ENCODE measurements at places on chromosomes 16 and 17.

DNA sequence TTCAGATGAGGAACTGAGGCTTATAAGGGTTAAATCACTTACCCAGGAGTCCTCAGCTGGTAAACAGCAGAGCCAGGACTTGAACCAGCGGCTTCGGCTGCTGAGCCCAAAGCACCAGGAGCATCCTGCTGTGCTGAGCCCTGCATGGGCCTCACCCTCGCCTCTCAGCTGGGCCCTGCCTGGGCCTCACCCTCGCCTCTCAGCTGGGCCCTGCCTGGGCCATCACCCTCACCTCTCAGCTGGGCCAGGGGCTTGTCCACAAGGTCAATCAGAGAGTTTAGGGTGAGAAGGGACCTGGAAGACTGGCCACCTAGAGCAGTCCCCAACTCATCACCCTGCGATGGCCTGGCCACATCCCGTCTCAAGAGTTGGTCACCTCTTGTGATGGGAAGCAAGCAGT lies 4.2 kb downstream of the STAC2 start:
- DNase-seq: no peak

- DNase-seq: peak; percentile 98
These were observed 3.4 kb downstream of the MAP2K3 start for GRCh38 chr17:21287703-21288449.

- peak; percentile 16 for DNase-seq
These were observed 4.2 kb upstream of the FBXL16 start for GRCh38 chr16:709566-710499.

GRCh38 chr17:76238847-76239537 lies 1.3 kb downstream of the RNF157 start:
- no peak for DNase-seq

GRCh38 chr17:64148699-64149098 lies 18.8 kb upstream of the ERN1 start:
- DNase-seq: peak; percentile 60

DNA sequence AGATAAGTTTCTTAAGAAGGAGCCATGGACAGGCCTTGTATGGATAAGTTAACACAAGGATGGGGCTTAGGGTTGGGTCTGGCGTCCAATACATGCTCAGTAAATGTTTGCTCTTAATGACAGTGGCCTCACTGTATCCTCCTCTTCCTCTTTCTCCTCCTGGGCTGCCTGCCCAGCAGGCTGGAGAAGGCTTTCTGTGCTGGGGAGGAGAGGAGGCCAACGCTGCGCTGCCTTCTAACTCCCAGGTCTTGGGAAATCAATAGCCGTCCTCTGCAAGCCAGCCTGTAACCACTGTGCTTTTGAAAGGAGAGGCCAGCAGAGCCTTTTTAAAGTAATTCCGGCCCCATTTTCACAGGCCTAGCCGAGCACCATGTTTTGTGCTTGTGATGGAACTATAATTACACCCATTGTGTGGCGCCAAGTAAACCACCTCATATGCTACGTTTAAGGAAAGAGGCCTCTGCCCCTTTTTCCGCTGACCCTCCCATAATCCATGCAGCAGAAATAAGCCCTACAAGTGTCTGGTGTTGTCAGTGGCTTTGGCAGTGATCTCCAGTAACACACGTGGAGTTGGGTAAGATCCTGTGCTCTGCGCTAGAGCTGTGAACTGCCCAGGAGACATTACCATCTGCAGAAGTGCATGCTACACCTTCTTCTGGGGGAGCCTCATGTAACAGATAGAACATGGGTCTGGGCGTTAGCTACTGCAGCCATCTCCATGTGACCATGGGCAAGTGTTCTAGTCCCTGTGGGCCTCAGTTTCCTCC lies 368.2 kb downstream of the SNX29 start:
- DNase-seq: peak; percentile 64

DNA sequence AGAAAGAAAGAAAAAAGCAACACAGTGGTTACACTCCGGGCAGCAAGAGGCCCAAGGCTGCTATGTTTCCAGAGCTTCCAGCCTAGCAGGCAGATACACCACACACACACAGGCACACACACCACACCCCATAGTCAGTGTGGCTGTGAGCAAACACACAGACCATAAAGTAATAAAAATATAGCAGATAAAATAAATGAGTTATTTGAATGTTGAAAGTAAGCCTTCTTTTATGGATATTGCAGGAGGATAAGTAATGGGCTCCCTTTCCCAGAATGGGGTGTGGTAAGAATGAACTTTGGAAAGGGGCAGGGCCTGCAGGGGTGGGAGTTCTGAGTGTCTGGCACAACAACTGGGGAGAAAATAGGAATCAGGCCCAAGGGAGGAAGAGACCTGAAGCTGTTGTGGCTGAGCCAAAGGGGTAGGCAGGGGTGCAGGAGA lies 4.8 kb upstream of the CDK5RAP3 start:
- no peak for DNase-seq

- DNase-seq: no peak
These were observed 21.1 kb downstream of the CMC2 start for GRCh38 chr16:80985611-80986010.

DNA sequence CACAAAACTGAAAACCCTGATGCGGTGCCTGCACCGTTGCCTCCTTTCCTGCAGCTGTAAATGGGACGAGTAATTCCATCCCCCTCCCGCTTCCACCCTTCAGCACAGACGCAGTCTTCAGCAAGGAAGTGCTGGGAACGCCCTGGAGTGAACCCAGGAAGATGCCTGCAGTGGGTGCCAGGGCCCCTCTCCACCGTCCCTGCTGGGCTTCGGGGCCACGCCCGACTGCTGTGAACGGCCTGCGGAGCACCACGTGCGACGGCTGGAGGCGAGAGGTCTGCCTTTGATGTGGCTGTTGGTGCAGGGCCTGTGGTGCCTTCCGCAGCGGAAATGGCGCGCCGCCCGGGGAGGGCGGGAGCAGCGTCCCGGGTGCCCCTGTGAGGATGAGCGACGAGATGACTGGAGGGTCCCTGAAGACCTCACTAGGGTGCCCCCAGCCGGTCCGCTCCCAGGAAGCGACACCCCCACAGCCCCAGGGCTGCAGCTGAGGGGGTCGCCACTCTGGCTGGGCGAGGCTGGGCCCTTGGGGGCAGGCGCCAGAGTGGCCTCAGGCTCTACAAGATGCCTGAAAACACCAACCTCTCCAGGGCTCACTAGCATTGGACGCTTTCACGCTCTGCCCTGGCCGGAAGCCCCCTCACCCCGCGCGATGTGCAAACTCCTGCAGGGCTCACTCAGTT lies 749 bp upstream of the MC1R start:
- peak; percentile 76 for DNase-seq

GRCh38 chr16:70752426-70752825 lies 48.5 kb downstream of the VAC14 start:
- DNase-seq: no peak

- DNase-seq: no peak
These were observed 998 bp upstream of the SRSF1 start for GRCh38 chr17:58007781-58008706.

DNA sequence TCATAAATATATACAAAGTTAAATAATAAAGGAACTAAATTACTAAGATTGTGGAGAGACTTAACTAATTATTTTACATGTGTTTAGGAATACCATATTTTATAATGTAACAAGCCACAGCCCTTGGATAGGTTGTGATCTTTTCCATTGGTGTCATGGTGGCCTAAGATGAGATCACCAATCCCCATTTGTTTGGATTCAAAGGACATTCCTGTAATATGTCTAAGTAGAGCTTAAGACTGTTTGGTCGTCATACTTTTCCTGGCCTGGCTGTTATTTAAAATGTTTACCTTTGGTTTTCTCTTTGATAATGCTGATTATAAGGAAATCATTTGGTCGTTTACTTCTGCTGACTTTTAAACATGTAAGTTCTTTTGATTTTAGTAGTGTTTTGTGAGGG lies 118.1 kb downstream of the NLK start:
- DNase-seq: no peak

DNA sequence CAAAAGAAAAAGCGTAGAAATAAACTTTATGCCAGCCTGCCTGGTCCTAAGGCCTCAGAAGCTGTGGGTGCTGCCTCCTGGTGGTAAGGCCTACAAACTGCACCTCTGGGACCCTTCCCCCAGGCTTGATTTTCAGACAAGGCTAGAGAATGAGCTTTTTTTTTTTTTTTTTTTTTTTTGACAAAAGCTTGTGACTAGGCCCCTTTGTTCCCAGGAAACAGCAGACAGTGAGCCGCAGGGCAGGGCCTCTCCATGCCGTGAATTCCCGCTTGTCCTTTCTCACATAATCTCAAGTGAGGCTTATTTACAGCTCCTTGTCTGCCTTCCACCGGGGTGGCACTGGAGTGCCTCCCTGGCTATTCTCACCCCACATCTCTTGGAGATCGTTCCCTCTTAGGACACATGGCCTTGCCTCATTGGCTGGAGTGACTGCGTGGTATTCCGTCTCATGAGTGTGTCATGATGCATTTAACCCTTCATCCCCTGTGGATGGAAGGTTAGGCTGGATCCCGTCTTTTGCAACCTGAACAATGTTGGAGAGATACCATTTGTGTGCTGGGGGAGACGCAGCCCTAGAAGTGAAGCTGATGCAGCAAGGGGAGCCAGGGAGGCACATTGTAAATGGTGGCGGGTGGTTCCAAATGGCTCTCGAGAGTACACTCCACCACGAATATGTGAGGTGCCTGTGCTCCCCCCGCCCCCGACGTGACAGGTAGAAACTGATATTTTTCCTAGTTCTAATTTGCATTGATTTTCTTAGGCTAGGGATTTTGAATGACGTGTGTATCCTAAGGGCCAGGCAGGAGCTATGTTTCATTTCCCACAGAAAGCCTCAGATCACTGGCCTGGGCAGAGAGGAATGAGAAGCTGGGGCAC lies 49.6 kb downstream of the USP22 start:
- DNase-seq: peak; percentile 77

GRCh38 chr17:38601539-38602351 lies 4.0 kb downstream of the SRCIN1 start:
- peak; percentile 25 for DNase-seq

- no peak for DNase-seq
These were observed 223.0 kb upstream of the ELAC2 start for GRCh38 chr17:13240851-13241250.

DNA sequence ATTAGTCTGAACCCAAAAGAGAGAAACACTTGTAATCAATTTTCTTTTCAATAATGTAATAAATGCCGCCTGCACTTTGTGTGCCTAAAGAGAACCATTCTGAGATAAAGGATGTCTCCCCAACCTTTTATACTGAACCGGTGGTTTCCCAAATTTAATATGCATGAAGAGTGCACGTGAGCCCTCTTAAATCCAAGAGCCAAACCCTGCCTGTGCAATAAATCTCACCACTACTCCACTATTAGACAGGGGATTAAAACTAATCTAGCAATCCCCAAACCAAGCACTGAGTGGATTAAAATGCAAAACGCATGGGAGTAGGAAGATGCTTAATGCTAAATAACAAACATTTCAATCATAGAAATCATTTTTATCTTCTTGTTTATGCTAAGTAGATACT lies 351.0 kb upstream of the PSMD7 start:
- no peak for DNase-seq

GRCh38 chr16:53899431-53899830 lies 195.5 kb downstream of the FTO start:
- no peak for DNase-seq

- DNase-seq: no peak
These were observed 9.6 kb upstream of the TMEM220 start for GRCh38 chr17:10739386-10739785.

- peak; percentile 94 for DNase-seq
These were observed at the start of gene VAC14 for GRCh38 chr16:70800781-70801480. Gene VAC14 (minus strand): TSS chr16:70801158. CDS start chr16:70800900, 258 bp downstream.

DNA sequence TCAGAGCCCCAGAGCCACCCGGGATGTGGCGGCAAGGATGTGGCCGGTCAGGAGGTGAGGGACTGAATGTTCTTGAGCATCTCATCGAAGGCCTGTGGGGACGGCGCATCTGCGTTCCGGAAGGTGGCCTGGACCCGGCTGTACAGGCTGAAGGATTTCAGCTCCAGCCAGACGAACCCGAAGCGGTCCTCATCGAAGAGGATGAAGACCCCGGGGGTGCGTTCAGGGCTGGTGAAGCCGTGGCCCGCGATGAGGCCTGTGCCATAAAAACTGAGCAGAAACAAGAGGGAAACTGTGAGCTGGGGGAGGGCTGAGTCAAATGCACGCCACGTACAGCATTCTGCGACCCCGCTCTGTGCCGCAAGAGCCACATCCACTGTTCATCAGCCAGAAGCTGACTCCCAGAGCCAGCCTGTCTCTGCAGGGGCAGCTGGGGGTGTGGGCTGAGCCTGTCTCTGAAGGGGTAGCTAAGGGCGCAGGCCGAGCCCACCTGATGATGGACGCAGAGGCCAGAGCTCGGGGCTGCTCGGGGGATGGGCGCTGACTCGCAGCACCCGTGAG lies 14.1 kb upstream of the C16orf95 start:
- DNase-seq: no peak

DNA sequence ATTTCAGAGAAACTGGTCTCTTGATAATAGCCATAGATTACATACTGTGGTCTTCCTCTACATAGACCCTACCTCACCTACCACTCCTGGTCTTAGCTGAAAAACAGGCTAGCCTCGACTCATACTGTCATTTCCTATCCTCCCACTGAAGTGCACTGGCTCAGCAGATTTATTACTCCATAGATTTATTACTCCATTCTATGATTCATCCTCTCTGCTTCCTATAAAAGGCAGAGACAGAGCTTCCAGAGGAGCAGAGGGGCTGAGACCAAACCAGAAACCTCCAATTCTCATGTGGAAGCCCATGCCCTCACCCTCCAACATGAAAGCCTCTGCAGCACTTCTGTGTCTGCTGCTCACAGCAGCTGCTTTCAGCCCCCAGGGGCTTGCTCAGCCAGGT lies at the start of gene CCL7:
TSS of gene CCL7 (plus strand) at position 253 of the 400 bp plus-strand sequence. CDS start at position 323, 70 bp downstream.
- DNase-seq: peak; percentile 86

DNA sequence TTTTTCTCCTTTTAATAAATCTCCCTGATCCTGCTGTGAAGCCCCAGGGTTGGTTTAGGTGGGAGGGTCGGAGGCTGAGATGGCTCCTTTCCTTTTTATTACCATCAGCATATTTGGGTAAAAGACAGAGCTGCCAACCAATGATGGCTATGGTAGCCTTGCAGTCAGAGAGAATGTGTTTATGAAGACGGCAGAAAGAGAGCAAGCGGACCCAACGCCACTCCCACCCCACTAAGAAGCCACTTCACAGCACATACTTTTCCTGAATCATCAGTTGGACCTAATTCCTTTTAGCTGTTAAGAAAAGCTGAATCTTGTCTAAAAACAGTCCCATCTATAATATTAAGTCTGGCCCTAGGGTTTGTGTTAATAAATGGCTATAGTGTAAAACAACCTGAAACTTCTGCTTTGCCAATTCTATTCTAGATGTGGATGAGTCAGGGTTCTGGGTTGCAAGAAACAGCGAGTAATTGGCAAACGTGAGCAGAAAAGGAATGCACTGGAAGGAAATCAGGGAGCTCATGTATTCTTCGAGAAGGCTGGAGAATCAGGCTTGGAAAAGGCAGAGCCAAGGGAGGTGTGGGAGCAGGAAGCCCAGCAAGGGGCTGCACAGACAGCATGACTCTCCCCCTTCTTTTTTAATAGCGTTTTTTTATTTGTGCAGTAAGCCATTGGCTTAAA lies 34.0 kb upstream of the PRKCA start:
- no peak for DNase-seq

GRCh38 chr17:42681976-42682721 lies at the start of gene CNTNAP1:
Gene CNTNAP1 (plus strand): TSS chr17:42682531. CDS start chr17:42682830, 299 bp downstream.
- peak; percentile 76 for DNase-seq

- no peak for DNase-seq
These were observed 225.9 kb upstream of the IRX3 start for GRCh38 chr16:54512467-54512995.

- DNase-seq: no peak
These were observed 84.7 kb downstream of the YPEL2 start for GRCh38 chr17:59416184-59416583.

Measured in suppressor macrophage (primary cell).